ENCODE measurements at places on chromosomes 4 and X.

DNA sequence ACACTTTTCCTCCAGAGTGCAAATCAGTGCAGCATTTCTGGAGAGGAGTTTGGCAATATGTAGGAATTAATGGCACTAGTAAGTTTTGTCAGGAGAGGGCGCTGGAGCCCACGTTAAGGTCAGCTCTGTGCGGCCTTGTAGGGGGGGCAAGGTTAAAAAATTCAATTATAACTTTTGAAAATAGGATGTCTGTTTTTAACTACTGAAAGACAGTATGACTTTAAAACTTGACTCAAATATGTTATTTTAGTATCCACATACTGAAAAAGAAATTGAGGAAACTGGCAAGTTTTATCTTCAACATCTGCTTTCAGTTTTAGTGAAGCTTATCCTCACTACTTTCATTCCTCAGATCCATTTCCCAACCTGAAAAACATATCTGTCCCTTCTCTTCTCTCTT lies 30.9 kb upstream of the HSD17B13 start:
- no peak for DNase-seq

DNA sequence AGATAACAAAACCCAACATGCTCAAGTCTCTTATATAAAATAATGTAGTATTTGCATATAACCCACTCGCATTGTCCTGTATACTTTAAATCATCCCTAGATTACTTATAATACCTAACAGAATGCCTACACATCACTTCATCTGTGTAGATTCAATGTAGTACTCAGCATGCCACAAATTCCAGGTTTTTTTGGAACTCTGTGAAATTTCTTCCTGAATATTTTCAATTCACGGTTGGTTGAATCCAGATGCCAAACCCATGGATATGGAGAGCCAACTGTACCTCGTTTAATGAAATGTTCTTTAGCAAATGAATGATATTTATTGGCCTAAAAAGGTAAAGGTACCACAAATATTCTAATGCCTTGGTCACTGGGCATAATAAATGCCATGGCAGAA lies 24.8 kb downstream of the CCNI start:
- DNase-seq: no peak

DNA sequence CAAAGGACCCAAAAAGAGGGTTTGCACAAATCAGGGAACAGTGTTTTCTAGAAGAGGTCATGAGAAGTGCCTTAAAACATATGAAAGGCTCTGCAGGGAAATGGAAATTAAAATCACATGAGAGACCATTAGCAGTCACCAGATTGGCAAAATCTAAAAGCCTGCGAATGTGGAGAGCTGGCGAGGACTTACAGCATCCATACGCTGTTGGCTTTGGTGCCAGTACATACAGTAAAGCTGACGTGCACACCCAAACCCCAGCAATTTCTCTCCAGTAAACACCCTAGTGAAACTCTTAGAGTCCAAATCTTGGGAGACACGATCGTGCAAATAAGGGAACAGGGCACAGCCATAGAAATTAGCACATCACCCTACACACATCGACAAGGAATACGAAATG lies 25.4 kb upstream of the PPP2R2C start:
- no peak for DNase-seq

DNA sequence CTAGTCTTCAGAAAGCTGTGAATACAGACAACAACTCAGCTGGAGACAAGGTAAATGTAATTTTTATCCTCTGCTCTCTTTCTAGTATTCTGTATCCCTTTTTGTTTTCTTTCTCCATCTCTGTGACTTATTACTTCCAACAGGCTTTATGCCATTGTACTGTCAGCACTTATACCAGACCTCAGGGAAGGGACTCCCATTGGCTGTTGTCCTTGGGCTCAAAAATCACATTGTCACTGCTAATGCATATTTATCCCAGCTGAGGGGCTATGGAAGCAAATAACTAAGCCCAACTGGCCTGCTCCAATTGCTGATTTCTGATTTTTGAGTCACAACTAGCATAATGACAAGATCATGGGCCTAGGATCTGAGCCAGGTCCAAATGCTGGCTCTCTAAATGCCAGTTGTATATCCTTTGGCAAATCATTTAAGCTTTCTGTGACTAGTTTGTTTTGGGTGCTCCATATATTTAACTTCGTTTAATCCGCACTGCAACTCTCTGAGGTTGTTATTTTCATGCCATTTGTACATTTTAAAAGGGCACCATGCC lies 395.1 kb upstream of the GNPDA2 start:
- no peak for DNase-seq

DNA sequence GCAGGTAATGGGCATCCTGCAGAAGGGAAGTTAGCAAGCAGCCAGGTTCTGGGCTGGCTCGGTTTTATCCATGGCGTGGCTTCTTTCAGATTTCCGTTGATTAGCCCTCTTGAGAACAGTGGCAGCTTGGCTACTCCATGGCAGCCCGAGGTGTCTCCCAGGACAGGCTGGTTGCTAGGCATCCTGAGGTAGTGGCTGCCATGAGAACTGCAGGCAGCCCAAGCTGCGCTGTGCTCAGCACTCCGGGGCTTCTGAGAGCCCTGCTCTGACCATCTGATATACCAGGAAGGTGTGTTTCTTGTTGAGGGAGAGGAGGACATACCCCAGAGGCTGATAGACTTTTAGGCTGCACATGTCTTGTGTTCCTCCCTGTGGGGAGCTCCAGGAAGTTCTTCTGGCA lies 253.4 kb upstream of the CASK start:
- DNase-seq: no peak

DNA sequence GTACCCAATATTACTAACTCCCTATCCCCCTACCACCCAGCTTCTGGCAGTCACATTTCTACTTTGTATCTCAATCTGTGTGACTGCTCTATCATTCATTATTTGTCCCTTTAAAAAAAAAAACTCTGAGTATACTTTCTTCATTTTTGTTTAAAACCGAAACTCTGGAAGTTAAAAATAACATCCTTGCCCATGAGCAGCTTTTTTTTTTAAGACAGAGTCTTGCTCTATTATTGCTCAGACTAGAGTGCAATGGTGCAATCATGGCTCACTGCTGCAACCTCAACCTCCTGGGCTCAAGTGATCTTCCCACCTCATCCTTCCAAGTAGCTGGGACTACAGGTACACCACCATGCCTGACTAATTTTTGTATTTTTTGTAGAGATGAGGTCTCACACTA lies 15.8 kb downstream of the UBE2K start:
- DNase-seq: no peak

DNA sequence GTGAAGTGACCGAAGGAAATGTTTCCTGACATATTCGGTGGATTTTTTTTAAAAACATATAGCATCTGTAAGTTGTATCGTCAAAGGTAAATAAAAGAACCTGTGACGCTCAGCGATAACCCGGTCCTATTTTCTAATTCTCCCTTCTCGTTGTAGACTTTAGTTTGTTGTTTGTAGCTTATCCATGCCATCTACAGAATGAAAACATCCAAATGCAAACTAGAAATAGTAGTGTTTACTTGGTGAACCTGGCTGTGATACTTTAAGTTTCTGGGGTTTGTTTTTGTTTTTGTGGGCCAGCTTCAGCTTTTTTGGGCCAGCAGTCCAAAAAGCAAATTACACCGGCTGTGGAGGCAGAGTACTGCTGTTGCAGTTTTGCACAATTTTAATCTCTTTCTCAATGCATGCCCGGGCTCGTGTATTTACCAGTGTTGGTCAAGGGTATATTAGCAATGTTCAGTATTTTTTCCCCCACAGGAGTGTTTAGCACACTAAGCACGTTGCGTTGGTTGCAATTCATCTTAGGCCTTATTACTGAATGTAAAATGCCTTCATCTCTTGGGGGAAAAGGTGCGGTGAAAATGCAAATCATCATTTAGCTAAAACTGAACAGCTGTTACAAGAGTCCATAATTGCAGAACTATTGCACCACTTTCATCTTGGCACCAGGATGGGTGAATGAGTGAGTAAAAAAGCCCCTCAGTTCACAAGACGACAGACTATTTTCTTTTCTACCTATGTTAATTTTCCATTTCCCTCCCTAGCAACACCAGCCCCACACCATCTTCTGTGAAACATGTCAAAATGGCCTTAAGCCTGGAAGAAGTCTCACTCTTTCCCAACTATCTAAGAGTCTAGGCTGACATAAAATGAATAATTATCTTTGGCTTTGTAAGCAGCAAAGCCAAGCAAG lies 1.7 kb upstream of the CNOT6L start:
- DNase-seq: peak; percentile 37

DNA sequence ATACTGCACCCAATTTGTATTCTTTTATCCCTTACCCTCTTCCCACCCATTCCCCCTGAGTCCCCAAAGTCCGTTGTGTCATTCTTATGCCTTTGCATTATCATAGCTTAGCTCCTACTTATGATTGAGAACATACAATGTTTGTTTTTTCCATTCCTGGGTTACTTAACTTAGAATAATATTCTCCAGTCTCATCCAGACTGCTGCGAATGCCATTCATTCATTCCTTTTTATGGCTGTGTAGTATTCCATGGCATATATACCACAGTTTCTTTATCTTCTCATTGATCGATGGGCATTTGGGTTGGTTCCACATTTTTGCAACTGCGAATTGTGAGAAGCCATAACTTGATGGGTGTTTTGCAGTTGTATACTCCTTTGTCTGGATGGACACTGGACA lies 62.8 kb downstream of the FHIP1A start:
- no peak for DNase-seq

- DNase-seq: no peak
Measured at GRCh38 chr4:1961563-1961962, 47.2 kb downstream of the NELFA start.

DNA sequence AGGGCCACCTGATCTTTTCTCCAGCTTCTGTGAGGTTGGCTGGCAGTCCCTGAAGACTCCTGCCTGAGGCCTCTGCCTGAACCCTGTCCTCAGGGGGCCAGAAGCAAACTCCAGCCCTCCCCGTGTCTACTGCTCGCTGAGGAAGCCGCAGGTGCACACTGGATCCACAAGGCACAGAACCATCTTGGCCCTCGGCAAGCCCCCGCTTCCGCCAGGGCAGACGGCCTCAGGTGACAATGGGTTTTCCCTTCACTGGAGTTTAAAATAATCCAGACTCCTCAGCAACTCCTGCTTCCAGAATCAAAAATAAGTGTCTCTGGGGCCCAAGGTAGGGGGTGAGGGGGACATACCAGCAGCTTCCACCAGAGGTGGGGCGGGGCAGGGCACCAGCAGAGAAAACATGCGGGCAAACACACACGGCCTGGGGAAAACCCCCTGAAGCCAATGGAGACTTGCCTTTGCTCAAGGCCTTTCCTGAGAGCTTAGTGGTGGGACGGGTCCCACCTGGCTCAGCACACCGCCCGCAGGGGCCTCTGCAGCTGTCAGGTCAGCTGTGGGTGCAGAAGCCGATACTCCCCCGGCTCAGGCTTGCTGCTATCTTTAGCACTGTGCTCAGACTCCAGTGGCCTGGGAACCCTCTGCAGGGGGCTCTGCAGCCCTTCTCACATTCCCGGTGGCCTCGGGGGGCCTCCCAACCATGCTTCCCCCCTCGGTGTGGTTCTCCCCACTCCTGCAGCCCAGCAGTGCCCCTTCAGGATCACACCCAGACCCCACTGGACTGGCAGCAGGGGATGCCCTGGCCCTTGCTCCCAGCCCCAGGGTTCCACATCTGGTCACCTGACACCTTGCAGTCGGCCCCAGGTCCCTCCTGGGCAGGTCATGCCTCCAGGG lies 1.9 kb downstream of the MYL5 start:
- peak; percentile 20 for DNase-seq

DNA sequence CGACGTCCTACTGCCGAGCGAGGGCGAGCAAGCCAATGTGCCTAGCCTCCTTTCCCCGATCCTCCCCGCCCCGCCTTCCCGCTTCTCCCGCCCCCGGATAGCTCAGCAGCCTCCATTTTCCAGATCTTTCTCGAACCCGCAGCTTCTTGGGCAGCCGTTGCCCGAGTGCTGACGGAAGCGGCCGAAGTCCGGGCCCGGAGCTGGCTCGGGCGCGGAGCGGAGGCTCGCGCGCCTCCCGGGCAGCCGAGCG lies 172 bp upstream of the HSPA4L start:
- DNase-seq: no peak

- peak; percentile 74 for DNase-seq
Measured at GRCh38 chr4:105471566-105472176, 2.2 kb downstream of the PPA2 start.

- DNase-seq: no peak
Measured at GRCh38 chr4:68572653-68573170, 3.4 kb downstream of the UGT2B17 start.

DNA sequence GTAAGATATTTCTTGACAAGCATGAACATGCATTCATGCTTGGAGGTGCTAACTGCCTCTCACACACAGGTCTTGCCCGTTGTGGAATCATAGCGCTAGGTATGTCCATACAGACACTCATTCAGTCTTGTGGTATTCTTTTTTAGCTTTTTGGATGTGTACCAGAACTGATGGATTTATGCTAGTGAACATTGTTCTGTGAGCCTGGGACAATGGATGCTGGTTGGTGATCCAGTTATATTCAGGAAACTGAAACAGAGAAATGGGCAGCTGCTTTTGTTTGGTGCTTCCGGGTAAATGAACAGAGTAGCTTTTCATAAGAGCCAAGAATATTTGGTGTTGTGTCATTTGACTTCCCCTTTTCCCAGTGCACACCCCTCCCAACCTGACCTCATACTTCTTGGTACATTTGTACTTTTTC lies 78.9 kb upstream of the SLC4A4 start:
- DNase-seq: no peak

DNA sequence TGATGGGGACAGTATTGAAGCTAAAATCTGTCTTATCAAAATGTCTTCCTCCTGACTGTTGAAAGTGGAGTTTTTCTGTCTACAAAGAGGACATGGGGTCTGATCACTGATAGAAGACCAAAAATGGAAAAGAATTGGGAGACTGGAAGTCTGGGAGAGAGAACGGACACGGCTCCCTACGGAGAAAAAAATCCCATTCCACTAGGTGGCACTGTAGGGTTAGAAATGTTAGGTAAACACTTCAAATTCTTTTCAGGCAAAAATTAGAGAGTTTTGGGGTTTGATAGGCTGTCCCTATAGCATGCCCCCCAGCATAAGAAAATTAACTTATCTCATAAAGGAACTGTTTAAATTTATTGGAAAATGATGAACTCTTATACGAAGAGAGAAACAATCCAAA lies 200.5 kb downstream of the FAM133A start:
- DNase-seq: no peak

DNA sequence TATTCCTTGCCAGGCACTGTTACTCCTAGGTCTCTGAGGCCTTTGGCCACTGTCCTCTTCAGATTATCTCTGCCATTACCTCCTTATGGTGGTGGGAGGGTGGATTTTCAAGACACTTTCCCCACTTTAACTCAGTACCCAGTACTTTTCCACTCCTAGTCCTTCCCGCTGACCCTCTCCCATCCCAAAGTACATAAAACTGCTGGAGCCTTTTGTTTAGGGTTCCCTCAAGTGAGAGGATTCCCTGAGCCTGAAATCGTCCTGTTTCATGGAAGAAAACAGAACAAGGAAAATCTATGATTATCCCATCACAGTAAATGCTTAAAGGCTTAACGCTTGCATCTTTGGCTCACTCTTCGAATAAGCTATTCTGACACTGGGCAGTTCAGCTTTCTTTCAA lies 1742.5 kb upstream of the ADGRL3 start:
- no peak for DNase-seq

GRCh38 chrX:132023896-132024386 lies 839 bp downstream of the STK26 start:
- peak; percentile 47 for DNase-seq

GRCh38 chr4:1246901-1247863 lies 1.7 kb downstream of the CTBP1 start:
- no peak for DNase-seq

- no peak for DNase-seq
Measured at GRCh38 chrX:41722816-41723618, 964 bp upstream of the GPR82 start.
